ENCODE measurements at places on chromosomes 5 and 9.

DNA sequence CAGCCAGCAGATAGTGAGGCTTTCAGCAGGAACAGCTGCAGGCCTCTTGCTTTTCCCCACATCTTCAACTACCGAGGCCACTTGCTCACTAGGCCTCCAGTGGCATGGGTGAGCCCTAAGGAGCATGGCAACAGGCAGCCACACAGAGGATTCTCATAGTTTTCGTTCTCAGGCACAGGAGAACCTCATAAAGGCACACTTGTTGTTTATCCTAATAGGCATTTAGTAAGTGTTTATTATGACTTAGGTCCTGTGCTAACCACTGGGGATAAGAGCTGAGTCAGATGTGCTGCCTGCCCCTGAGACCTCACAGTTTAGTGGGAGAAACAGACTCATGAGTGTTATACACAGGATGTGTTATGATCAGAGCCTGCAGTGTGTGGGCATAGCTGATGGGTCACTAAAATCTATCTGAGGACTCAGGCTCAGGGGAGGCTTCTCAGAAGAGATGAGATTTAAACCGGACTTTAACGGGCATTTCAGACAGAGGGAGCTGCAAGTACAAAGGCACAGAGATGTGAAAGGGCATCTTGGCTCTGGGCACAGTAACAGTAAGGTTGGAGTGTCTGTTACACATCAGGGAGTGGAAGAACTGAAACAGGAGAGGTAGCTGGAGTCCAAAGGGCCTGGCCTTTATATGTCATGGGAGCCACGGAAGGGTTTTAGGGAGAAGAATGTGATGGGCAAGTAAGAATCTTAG is 21.0 kb upstream of the HEMGN start:
- DNase-seq: no peak

DNA sequence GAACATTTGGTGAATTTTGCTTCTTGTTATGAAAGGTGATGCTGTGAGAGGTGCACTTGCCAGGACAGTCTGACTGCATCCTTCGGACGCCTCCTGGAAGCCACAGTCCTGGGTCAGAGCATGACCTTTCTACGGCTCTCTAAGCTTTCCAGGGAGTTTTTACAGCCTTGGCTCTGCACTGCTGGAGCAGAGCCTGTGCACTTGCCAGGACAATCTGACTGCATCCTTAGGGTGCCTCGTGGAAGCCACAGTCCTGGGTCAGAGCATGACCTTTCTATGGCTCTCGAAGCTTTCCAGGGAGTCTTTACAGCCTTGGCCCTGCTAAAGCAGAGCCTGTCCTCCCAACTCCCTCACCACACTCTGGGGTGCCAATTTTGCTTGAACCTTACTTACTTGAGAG is 49.6 kb downstream of the CCDC180 start:
- DNase-seq: no peak

DNA sequence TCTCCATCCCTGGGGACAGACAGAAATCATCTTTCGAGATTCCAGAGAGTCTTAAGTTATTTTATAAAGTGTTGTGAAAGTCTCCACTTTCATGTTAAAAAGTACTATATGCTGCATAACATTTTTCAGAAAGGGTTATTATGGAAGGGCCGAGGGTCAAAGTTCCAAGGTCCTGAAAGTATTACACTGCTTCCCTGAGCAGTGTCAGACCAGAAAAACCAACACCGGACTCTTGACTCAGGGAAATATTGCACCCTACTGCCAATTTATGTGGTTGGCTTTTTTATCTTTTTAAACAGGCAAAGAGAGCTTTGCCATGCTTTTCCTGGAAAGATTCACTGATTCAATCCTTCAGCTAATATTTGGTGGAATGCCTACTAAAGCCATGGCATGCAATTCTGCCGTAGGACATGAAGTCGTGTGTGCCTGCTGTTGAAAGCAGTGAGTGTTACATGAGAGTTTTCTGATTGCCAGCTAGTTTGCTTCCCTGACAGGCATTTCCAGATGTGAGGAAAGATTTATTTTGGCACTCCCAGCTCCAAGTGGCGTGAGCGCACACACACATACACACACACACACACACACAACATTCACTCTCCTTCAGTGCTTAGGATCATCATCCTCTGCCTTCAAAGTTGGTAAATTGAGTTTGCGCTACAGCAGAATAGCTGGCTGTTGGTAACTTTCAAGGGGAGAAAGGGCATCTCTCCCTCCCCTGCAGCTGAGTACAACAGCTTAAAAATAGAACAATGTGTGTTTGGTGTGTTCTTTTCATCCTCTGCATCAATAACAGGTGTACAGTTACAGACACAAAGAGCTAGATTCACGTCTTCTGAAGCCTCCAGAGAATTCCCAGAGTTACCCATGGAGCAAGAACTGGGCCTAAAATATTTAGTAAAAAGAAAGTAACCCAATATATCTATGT is 45.6 kb downstream of the SLC1A3 start:
- no peak for DNase-seq

GRCh38 chr5:126070481-126070880 is 352.7 kb upstream of the GRAMD2B start:
- DNase-seq: no peak

- no peak for DNase-seq
These were observed 26.4 kb upstream of the NOTCH1 start for GRCh38 chr9:136572003-136572827.

GRCh38 chr9:76618762-76619161 is 145.5 kb upstream of the PCA3 start:
- no peak for DNase-seq

DNA sequence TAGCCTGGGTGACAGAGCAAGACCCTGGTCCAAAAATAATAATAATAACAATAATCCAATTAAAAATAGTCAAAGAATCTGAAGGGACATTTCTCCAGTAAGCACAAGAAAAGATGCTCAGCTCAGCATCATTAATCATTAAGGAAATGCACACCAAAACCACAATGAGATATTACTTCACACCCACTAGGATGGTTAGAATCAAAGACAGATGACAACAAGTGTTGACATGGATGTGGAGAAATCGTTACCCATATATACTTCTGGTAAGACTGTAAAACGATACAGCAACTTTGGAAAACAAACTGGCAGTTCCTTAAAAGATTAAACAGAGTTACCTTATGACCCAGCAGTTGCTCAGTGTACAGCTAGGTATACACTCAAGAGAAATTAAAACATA is 5.3 kb upstream of the FANCG start:
- DNase-seq: no peak

DNA sequence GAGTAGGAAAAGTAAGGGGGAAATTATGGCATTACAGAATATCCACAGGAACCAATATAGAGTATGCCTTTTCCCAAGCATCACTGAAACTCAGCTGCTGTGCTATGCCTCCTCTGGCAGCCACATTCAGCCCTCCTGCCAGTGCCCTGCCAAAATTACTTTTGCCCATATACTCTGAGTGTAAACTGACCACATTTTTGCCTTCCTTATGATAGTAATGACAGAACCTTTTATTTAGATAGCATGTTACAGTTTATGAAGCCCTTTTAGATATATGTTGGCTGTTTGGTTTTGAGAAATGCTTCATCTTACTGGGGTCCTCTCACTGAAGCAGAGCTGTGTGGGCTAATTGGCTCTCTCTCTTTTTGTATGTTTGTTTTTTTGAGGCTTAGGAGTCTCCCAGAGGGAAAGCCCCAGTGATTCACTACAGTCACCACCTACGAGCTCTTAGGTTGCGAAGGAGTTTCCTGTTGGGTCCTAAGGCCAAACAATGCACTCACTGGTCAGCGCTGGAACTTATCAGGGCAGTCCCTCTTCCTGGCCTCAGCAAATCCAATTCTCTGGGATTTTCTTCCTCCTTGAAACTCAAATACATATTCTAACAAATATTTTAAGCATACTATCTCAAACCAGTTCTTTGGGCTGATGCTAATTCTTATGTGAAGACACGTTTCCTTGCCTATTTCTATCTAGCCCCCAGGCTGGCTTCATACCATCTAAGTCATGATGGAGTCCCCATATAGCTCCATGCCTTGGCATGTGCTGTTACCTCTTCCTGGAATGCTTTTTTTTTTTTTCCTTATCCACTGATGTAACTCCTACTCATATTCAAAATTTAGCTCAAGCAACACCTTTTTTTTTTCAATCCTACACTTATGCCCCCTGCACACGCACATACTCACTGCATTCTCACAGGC is 3.7 kb downstream of the PHF24 start:
- no peak for DNase-seq

DNA sequence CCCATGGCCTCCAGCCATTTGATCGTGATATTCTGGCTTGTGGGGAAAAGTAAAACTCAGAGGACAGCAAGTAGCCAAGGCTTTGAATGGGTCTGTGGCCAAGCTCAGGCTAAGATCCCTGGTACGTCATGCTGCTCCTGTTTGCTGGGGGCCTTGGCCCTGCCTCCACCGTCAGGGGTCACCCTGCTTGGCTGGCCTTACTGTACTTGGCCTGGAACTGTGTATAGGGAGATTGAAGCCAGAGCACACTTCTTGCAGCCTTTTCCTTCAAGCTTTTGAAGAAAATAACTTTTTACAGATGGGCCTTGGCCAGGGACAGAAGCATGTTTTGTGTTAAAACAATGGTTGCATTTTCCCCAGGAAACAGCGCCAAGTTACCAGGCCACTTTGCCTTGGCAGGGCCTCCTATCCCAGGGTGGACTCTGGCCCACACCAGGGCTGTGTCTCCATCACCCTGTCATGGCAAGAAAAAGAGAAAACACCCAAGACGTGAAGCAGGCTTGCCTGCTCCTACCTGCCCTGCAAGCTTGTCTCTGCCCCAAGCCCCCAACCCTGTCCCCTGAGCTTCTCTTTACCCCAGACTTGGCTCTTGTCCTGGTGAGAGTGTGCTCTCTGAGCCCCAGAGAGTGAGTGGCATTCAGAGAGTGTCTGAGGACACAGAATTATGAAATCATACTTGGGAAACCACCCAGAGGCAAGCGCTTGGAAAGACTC is 286.9 kb downstream of the GADD45G start:
- no peak for DNase-seq
